ENCODE measurements at places on chromosomes 12 and 14.

DNA sequence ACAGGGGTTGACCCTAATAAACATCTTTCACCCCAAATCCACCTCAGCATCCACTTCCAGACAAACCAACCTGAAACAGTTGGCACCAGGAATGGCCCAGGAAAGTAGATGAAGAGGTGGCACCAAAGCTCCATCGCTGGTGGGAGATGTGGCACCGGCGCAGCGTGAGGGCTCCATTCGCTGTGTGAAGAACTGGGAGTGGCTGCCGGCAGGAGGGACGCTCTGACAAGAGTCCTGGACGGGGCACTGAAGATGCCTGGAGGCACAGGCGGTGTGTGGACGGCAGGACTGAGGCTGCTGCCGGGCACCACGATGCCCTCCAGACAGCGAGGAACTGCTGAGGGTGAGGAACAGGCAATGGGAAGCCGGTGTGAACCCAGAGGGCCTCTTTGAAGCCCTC lies 29.3 kb downstream of the DIO3 start:
- DNase-seq = no peak

DNA sequence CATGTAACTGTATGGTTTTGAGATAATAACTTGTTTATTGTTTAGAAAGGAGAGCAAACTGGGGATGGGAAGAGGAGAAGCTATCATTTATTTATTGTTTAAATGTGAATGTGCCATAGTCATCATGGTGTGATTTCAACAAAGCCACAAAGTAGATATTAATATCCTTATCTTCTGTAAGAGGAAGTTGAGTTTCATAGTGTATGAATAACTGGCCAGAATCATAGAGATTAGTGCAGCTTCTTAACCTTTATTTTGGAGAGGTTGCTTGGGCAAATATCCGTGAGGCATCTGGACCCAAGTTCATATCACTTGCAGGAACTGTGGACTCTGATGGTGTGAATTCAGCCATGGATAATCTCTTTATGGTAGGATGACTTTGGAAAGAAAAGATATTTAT lies 26.8 kb upstream of the LYZ start:
- no peak for DNase-seq

DNA sequence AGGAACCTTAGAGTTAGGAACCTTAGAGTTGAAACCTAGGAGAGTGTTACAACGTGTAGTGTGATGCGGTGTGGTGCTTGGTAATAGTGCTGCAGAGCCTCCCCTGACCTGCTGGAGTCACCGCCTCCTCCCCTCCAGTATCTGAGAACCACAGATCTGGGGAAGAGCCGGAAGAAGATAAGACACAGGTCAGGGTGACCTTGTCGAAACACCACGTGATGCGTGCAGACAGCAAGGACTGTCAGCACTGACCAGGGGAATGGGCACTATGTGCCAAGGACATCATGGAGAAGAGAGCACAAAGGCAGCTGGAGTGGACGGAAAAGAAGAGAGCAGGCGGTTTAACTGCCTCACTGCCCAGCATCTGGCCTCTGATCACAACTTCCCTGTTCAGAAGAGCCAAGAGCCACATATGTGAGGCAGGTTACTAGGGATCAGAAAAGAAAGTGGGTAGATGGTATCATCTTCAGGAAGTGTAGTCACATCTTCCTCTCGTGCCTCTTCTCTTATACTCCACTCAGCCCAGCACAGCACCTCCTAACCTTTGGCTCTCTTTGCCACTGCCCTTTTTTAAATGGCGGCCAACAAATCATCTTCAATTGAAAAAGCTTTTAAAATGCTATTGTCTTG lies 93.7 kb downstream of the TESC start:
- no peak for DNase-seq

DNA sequence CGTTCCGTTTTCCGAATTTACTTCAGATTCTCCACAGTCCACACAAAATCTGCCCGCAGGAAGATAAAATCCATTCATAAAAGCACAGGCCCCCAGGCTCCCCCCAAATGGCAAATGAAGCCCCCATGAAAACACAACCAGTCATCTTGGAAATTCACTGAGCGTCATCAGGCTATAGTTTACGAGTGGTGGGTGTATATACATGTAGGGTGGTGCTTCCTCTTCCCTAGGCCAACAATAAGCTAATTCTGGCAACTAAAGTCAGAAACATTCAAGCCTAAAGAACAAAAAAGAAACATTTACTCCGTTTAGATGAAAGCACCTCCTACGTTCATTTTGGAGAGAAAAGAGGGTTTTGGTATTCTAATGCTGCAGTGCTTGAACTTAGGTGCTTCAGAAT lies 5.8 kb downstream of the GPR68 start:
- no peak for DNase-seq

DNA sequence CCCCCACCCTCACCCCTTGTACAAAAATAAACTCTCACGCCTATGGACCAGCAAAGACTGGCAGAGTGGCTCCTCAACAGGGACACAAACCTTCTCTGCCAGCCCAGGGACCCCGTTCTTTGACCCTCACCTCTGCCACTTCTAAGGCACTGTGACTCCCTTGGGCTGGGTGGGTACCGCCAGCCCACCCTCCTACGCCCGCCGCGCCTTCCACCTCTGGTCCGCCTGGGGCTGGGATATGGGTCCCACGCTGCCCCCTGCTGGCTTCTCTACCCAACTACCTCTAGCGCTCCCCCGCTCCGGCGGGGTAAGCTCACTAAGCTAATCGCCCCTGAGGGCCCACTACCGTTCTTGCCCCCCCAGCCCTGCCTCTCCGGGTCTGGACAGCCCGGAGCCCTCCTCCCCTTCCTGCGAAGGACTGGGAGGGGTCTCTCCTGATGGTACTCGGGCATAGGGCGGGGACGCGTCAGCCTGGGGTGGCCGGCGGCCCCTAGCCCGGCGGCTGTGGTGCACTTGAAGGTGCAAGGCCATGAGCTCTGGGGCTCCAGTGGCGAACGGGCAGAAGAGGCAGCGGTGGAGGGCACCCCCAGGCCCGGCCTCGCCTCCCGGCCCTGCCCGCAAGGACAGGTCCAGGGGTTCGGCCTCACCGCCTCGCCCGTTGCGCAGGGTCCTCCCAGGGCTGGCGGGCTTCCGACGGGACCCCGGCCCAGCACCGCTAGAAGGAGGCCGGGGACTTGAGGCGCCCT lies 8.1 kb downstream of the ZNF219 start:
- no peak for DNase-seq

GRCh38 chr14:66247662-66248193 lies 238.4 kb upstream of the CCDC196 start:
- no peak for DNase-seq

DNA sequence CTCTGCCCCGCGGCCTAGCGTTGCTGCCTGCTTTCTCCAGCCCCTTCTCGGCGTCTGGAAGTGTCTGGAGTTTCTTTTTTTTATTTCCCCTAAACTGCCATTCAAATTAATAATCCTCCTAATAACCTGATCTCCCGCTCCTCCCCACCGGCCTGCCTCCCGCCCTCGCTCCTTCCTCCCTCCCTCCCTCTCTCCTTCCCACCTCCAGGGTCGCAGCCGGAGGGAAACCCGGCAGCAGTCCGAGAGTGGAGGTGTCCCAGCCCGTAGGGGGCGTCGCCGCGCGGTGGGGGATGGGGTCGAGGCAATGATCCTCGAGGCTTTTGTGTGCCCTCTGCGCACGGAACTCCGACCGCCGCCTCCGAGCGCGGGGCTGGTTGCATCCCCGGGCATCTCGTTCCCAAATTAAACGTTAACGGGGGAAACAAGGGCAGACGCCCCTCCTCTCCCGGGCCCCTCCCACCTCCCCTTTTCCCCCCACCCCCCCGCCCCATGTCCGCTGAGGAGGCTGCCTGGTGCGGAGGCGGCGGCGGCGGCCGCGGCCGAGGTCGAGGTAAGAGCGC lies 1.0 kb upstream of the SOCS2 start:
- peak; percentile 78 for DNase-seq

GRCh38 chr12:105239304-105239703 lies 3.3 kb upstream of the APPL2 start:
- no peak for DNase-seq

- no peak for DNase-seq
Measured at GRCh38 chr12:105167346-105167745, 59.8 kb downstream of the WASHC4 start.

- no peak for DNase-seq
Measured at GRCh38 chr12:54230555-54230954, 41.8 kb upstream of the SMUG1 start.

GRCh38 chr14:36767603-36768281 lies 106.1 kb downstream of the PAX9 start:
- no peak for DNase-seq

- no peak for DNase-seq
Measured at GRCh38 chr14:20603813-20604690, 12.9 kb upstream of the RNASE12 start.

GRCh38 chr14:91125271-91125660 lies 11.4 kb downstream of the DGLUCY start:
- no peak for DNase-seq

DNA sequence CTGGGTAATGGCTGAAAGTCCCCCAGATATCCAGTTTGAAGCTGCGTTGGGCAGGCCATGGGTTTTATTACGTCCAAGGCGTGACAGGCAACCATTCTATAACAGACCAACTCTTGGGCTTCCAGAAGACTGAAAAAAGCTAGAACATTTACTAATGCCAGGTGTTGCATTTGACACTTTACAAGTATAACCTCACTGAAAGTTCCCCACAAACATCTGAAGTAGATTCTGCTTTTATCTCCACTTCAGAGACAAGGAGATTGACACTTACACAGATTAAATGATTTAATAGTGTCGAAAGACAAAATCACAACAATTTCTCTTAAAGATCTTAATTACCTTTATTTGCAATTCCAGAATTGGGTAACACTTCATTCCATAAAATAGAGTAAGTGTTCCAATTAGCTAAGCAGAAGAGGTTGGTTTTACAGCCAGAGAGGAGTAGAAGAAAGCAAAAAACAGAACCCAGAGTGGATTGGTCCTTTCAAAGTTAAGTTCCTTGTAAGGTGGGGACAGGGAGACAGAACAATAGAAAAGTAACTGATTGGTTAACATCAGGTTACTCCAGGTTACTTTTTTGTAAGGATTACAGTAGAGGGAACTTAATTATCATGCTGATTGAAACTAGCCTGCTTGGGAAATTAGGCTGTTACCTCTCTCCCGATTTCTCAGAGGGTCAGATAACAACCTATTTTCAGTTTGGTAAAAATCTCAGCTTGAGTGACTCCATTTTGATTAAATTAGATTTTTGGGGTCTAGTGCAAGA lies 11.3 kb downstream of the SOCS2 start:
- no peak for DNase-seq

DNA sequence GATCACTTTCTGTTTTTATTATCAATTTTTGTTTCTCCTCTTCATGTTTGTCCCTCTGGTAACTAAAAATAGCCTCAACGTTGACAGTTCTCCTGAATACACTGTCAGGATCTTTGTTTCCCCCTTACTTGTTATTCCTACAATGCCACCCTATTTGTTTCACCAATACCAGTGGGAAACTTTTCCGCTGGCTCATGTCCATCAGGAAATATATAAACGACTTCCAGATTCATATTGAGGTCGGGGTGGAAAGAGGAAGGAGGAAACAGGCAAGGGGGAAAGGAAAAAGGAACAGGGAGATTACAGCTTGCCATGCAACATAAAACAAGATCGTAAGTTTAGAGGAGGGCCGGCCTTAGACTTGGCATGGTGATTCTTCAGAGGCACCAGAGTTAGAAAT lies 61.7 kb downstream of the BTBD7 start:
- DNase-seq = no peak

DNA sequence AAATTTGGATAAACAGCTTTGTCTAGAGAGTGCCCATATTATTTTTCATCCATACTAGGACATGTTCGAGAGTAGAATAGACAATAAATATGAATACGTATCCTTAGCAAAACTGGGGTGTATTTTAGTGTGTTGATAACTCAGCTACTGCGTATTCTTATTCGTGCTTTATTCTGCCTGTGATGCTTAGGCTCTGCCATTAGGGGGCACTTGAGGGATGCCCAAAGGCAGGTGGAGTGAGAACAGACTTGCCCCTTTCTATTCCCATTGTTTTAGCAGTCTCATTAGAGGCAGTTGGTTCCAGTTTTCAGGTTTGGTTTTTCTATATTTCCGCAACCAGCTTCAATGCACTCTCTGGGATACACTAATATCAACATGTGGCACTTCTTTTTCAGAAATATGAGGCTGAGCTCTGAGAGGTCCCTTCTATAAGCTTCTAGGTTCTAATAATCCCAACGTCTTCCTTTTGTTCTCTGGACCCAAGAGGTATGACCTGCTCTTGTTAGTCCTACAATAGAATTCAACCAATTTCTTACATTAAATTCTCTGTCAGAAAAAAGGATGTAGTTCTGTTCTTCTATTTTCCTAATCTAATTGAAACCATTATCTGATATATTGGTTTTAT lies 985.7 kb upstream of the FBXO33 start:
- DNase-seq = no peak

DNA sequence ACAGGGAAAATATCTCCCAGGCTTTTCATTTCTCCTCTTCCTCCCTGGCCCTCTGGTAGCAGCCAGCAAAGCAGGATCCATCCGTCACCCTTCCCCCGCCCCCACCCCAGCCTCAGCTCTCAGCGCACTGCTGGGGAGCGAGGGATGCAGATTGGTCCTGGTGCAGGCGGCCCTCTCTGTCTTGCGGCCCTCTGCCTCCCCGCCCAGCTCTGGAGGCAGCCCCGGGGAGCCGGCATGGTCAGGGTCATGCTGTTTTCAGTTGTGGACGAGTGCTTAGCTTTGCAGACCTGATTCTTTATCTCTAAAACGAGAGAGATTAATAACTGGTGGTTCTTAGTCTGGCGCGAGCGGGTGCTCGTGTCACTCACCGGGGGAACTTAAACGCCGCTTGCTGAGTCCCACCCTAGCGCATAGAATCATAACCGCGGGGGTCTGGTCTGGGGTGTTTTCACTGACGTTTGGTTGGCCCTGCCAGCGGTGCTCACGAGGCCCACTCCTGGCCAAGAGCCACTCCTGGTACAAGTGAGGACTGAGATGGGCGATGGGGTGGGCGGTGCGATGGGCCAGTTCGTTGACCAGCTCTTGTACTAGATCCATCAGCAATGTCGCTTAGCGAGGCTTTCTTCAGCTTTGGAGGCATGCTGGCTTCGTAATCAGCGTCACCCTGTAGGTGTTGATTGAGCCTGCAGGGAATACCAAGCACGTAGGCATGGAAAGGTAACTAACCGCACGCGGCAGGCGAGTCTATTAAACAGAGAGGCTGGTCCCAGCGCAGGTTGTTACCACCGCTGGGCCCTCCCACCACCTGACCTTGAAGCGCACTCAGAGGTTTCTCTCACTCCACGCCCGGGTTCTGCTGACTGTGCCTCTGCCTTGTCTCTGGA lies 95.2 kb downstream of the TSPAN9 start:
- DNase-seq = no peak

- DNase-seq = no peak
Measured at GRCh38 chr14:70822530-70823185, 13.3 kb upstream of the MAP3K9 start.

GRCh38 chr12:110301065-110301806 lies 20.2 kb downstream of the ATP2A2 start:
- no peak for DNase-seq

DNA sequence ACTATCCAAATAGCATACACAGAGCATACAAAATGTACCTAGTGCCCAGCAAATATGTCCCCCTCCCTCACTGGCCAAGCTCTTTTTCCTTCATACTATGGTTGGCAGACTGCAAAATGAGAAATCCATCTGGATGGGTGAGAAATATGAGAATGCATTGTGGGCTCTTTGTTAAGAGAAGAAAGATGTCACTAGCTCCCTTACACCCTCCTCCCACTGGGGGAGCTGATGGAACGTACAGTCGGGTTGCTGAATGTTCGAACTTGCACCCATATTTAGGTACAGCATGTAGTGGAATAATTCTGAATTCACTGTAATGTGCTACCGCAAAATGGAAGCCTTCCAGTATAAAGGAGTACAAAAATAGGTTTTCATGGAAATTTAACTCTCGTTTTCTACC lies 377.4 kb downstream of the GRIN2B start:
- DNase-seq = no peak
